ENCODE measurements at places on chromosomes 12 and 14.

GRCh38 chr12:28107679-28108078 is 82.6 kb upstream of the CCDC91 start:
- DNase-seq: peak; percentile 43

DNA sequence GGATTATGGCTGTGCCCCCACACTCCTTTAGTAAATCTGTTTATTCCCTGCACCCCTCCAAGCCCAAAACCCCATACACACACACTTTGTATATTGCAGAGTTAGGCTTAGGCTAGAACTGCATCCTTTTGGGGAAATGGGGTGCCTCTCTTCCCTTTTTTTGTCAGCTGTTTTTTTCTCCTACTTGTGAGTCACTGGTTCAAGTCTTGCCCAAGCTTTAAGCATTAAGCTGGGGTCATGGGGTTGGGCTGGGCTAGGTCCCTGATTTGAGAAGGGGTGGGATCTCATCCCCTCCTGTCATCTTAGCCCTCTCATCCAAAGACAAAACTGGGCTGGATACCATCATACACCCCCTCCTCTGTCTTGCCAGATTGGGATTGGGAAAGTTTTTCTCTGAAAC is 1.6 kb downstream of the LRP1 start:
- DNase-seq: peak; percentile 74

GRCh38 chr12:85448548-85449139 is 168.6 kb downstream of the ALX1 start:
- DNase-seq: peak; percentile 15

- DNase-seq: no peak
Measured at GRCh38 chr14:51719955-51720354, 68.2 kb downstream of the FRMD6 start.

- DNase-seq: peak; percentile 20
Measured at GRCh38 chr14:65096323-65097089, 5.8 kb downstream of the MAX start.

- peak; percentile 49 for DNase-seq
Measured at GRCh38 chr14:105203057-105203531, 22.0 kb upstream of the NUDT14 start.

DNA sequence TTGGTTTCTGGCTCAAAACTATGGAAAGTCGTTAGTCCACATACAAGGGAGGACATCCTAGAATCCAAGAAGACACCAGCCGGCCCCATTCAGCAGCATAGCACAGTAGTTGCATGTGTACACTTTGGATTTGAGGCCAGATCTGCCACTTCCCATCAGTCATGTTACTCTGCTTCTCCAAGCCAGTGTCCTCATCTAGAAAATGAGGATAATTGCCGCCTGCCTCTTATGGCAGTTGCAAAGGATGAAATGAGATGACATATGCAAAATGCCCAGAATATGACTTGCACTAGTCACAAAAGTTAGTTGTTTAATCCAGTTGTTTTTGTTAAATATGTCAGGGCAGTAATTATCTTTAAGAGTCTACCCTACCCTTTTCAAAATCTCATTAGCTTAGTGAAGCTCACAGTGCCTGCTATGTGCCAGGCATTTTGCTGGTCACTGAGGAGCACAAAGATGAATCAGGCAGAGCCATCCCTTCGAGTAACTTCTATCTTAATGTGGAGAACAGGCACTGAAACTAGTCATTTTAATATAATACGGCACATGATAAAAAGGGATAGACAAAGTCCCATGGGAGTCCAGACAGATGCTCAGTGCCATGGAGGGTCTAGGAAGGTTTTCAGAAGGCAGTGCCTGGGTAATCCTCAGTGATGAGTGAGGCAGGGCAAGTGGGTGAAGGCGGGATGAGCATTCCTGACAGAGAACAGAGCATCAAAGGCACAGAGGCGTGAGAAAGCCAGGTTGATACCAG is 6.6 kb upstream of the KRT76 start:
- DNase-seq: no peak

GRCh38 chr12:5996459-5996858 is 51.4 kb upstream of the ANO2 start:
- DNase-seq: peak; percentile 6

DNA sequence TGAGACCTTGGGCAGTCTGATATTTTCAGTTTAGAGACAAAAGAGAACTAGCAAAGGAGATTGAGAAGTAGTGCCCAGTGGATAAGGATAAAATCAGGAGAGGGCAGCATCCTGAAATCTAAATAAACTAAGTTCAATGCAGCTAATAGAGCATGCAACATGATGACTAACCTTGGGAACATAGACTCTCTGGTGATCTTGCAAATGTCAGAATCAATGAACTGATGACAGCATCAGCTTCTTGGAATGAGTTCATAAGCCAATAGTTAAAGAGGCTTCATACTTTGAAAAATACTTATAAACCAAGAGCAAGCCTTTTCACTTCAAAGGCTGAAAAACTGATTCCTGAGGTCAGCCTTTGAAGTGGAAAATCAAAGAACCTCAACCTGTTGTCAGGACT is 8.2 kb downstream of the TAS2R19 start:
- peak; percentile 67 for DNase-seq

GRCh38 chr14:30958555-30959407 is 66.7 kb upstream of the AP4S1 start:
- DNase-seq: no peak

GRCh38 chr12:10119066-10119465 is 10.9 kb downstream of the CLEC7A start:
- peak; percentile 39 for DNase-seq

DNA sequence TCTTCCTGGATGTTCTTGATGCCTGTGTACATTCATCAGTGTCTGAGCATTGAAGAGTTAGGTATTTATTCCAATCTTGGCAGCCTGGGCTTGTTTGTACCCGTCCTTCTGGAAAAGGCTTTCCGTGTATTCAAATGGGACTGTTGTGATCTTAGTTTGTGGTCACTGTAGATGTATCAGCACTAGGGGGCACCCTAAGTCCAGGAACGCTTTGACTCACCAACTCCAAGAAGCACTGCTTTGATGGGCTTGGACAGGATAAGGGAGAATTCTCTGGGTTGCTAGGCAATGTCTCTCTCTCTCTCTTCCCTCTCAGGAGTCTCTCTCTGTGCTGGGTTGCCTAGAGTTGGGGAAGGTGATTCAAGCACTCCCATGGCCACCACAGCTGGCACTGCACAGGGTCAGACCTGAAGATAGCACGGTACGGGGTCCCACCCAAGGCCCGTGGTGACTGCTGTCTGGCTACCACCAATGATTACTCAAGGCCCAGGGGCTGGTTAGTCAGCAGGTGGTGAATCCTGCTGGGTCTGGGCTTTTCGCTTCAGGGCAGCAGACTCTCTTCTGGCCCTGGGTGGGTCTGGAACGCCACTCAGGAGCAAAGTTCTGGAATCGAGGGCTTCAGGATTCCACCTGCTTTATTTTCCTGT is 211.1 kb upstream of the RGS6 start:
- DNase-seq: peak; percentile 87

- no peak for DNase-seq
Measured at GRCh38 chr12:80222261-80222660, 122.9 kb downstream of the OTOGL start.

DNA sequence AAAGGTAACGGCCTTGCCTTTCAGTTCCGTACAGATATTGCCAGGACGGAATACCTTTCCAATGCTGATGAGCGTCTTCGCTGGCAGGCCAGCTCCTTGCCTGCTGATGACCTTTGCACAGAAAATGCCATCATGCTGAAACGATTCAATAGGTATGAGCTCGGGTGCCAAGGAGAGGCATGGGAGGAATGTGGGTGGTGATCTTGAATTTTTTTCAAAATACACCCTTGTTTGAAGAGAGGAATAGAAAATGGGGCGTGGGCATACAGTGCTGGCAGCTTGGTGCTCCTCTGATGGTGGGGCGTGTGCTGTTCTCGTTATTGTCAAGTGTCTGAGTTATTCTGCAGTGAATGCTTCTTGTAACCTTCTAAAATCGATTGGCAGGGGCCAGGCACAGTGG is 52.5 kb downstream of the HSP90AA1 start:
- DNase-seq: no peak

GRCh38 chr12:21169878-21170472 is 39.0 kb downstream of the SLCO1B1 start:
- DNase-seq: peak; percentile 31

DNA sequence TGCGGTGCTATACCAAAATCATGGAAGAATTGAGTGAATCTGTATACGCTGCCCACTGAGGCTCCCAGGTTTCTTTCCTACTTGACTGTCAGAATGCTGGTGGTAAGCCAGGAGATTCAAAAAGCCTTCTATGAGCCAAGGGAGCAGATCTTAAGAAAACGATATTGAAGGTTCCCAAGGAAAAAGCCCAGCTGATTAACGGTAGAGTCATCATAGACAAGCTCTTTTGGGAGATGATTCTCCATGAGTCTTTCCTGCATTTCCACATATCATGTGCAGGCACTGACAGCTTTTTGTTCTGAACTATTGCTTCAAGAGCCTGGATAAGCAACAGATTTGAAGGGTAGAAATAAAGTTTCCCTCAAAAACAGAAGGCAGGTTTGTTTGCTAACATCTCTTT is 17.5 kb downstream of the SLC35F4 start:
- peak; percentile 97 for DNase-seq

DNA sequence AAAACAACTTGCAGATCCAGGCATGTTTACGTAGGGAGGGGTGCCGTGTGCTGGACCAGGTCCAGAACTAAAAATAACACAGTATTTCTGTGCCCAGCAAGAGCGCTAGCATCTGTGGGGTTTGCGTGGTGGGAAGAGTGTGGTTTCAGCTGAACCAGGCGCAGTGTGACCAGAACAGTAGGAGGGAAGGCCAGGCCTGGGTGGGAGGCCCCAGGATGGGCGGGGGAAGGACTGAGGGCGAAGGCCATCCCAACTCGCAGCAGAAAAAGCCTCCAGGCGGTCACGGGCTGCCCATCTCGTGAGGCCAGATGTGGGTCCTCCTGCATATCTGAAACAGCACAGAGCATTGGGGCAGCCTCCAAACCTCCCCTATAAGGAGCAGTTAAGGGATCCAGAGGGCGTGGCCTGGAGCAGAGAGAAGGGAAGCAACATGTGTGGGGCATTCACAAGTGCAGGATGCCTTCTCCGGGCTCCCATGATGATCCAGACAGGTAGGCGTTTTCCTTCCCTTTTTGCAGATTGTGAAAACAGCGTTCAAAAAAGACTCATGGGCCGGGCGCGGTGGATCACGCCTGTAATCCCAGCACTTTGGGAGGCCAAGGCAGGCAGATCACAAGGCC is 17.8 kb upstream of the CD9 start:
- DNase-seq: peak; percentile 89

- peak; percentile 80 for DNase-seq
Measured at GRCh38 chr14:37195327-37195726, 2.4 kb upstream of the MIPOL1 start.

GRCh38 chr12:45402288-45402687 is 186.4 kb downstream of the ANO6 start:
- DNase-seq: peak; percentile 42

DNA sequence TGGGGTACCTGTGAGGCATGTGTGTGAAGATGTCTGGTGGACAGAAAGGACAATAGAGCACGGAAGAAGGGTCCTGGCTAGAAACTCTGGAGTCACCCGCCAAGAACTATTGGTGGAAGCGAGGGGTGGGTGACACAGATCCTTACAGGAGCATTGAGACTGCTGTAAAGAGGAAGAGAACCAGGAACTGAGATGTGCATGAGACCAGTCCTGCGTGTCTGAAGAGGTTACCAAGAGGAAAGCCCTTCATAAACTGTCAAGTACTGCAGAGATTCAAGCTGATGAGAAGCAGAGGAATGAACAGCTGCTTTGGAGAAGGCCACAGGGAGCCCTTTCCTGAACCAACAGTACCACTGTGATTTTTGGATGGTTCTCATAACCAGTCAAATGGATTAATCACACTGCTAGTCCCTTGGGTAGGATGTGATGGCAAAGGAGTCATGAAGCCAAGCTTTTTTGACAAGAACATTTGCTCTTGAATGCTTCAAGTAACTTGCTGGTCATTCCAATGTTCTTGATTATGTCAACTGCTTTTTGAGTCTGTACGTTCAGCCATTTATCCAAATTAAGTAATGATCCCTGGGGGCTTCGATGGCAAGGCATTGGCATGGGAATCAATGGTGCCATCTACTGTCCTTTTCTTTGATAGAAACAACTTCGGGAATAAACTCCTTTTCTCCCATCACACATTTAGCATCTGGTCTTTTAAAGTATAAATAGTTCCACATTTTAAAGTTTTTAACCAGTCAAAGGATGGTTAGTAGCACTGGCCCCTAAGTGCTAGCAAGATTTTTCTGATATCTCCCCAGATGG is 42.9 kb downstream of the GPR135 start:
- DNase-seq: peak; percentile 69

DNA sequence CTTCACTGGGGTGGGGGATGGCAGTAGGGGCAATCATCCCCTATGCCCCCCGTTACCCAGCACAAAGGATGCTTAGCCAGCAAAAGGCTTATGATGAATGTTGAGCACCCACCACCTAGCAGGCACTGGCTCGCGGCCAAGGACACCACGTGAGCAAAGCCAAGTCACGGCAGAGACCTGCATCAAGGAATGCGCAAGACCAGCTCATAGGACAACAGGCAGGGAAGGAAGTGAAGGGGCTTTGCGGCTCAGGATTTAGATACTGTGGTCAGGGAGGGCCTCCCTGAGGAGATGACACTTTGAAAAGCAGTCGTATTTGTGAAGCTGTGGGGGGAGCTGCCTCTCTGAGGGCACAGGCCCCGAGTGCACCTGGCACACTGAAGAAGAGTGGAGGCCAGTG is 32.8 kb downstream of the SH2B3 start:
- DNase-seq: peak; percentile 60

- DNase-seq: peak; percentile 99
Measured at GRCh38 chr12:90090929-90091651, 382.5 kb upstream of the ATP2B1 start.

GRCh38 chr14:99628887-99629618 is 15.9 kb upstream of the HHIPL1 start:
- DNase-seq: peak; percentile 45

DNA sequence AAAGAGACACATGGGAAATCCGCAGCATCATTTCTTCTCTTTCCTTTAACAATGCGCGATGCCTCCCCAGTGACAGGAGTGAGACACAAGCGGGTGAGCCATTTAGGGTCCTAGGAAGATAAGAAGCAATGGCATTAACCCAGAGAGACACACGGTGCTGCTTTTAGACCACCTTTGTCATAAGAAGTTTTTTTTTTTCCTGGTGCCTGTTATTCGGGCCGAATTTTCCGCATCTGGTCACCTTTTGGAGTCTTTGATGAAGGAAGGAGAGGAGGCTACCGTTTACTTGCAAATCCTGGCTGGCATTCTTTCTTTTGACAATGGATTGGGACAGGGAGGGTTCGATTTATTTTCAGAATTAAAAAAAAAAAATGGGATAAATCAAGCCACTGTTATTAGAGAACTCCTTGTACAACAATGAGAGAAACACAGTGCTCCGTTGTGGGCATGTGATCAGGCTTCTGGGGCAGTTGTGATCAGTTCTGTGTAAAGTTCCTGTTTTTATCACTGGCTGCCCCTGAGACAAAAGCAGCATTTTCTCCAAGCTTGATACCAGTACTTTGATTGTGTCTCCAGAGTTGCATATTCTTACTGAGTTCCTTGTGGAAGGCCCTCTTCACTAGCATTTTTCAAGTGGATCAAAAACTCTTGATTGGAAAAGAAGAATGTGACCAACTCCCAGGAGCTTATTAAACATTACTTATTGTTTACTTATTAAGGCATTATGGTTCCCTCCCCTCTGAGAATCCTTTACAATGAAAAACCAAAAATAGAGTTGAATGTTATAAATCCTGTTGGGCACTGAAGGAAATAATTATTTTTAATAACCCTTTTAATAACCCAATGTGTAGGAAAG is 1.1 kb downstream of the DIP2B start:
- DNase-seq: peak; percentile 22

Measured in fibroblast of mammary gland (primary cell).